ENCODE measurements at places on chromosomes 3 and 15. TPM values are rescaled to one million over a fixed set of nuclear protein-coding genes. Genes with fewer than 3 reads are reported as not detected.

WDR93 gene
- not detected for total RNA-seq

UQCC5 gene
- total RNA-seq, result 13.7 TPM

TMEM266 gene
- 1.3 TPM for total RNA-seq

- H3K4me1 ChIP-seq, result no peaks in the 10 kb centered on the region
- no peak for DNase-seq
- H3K4me3 ChIP-seq, result no peak overlapping the region
Measured at GRCh38 chr3:138511945-138512344, 77.5 kb downstream of the ESYT3 start.

DNA sequence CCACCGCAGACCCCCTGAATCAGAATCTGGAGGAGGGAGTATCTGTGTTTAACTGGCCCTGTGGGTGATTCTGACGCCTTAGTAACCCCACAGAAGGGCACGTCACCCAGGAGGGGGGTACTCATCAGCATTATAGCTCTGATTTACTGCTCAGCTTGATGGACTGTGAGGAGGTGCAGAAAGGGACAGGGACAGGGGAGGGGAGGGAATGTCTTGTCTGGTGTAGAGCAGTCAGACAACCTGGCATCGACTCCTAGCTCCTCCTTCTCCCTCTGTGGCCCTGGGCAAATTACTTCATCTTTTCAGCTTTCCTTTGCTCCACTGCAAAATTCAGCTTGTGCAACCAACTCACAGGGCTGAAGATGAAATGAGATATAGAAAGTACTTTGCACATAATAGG lies 42.3 kb upstream of the GLCE start:
- peaks cover 16% of the 10 kb centered on the region for H3K27me3 ChIP-seq
- no peak overlapping the region for H3K27ac ChIP-seq
- H3K36me3 ChIP-seq, result peaks cover 6% of the 10 kb centered on the region
- H3K4me1 ChIP-seq, result peaks cover 30% of the 10 kb centered on the region

GRCh38 chr3:66140106-66140505 lies 80.7 kb upstream of the SLC25A26 start:
- no peak overlapping the region for H3K4me3 ChIP-seq
- no peaks in the 10 kb centered on the region for H3K36me3 ChIP-seq
- peaks cover 7% of the 10 kb centered on the region for H3K4me1 ChIP-seq
- no peak for DNase-seq
- no peak overlapping the region for H3K27ac ChIP-seq

DNA sequence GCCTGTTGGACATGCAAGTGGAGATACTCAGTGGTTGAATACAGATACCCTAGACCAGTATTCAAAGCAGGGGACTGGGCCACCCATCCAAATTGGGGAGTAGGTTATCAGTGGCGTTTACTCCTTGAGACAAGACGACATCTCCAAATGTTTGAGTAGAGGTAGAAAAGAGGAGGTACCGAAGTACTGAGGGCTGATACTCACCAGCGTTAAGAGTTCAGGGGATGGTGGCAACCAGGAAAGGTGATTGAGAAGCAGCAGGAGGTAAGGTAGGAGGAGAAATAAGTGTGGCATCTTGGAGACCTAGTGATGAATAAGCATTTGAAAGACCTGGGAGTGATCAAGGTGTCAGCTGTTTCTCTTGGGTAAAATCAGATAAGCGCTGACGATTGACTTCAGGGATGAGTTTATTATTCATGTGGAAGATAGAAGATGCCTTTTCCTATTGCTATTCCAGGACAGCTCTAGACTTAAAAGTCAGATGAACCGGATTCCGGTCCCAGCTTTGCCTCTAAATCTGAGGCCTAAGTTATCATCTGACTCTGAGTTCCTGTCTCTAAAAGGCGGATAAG lies 96.3 kb downstream of the GHSR start:
- DNase-seq, result no peak
- no peaks in the 10 kb centered on the region for H3K27me3 ChIP-seq
- H3K4me3 ChIP-seq, result no peak overlapping the region
- H3K4me1 ChIP-seq, result peaks cover 5% of the 10 kb centered on the region

GRCh38 chr3:11060500-11061251 lies 68.1 kb downstream of the SLC6A1 start:
- H3K36me3 ChIP-seq, result no peaks in the 10 kb centered on the region
- H3K27me3 ChIP-seq, result peaks cover 6% of the 10 kb centered on the region
